ENCODE measurements at places on chromosomes 11 and 22.
A peak's percentile ranks its signal among the peaks of the same experiment; 100 is the strongest.

- DNase-seq, result no peak
Observed at GRCh38 chr22:40107244-40107643, 70.5 kb upstream of the TNRC6B start.

- no peak for DNase-seq
Observed at GRCh38 chr22:25370322-25370721, 150.9 kb downstream of the CRYBB2 start.

DNA sequence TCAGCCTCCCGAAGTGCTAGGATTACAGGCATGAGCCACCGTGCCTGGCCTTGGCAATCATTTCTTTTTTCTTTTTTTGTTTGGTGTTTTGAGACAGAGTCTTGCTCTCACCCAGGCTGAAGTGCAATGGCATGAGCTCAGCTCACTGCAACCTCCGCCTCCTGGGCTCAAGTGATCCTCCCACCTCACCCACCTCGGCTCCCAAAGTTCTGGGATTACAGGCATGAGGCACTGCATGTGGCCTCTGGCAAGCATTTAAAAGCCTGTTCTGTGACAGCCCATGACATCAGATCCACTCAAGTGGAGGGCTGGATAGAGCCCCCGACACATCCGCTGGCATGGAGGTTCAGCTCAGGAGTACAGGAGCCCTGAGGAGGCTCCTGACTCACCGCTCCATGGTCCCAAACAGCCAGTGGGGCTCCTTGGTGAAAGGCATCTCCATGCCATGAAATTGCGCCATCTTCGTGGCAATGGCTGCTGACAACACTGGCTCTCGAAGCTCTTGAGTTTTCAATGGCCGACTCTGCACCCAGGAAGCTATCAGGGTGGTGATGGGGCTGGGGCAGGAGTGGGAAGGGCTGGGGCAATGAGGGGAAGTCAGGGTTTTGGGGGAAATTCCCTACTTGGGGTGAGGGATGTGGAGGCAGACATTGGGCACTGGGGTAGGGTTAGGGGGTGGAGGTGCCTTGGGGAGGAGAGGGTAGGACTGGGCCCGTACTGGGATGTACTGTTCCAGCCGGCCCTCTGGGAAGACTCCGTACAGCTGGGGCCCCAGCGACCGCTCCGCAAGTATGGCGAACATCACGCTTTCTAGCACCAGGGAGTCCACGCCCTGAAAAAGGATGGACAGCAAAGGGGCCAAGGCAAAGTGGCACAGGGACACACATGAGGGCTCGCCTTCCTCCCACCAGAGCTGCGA is 1.4 kb downstream of the CHKB start:
- peak; percentile 64 for DNase-seq

GRCh38 chr11:57307666-57308270 is 17.0 kb downstream of the TNKS1BP1 start:
- DNase-seq, result no peak

- DNase-seq, result no peak
Observed at GRCh38 chr11:86719781-86720463, 47.5 kb upstream of the ME3 start.

GRCh38 chr22:28600546-28601143 is 79.0 kb downstream of the TTC28 start:
- no peak for DNase-seq

- no peak for DNase-seq
Observed at GRCh38 chr11:66077927-66078326, 7.9 kb downstream of the PACS1 start.

DNA sequence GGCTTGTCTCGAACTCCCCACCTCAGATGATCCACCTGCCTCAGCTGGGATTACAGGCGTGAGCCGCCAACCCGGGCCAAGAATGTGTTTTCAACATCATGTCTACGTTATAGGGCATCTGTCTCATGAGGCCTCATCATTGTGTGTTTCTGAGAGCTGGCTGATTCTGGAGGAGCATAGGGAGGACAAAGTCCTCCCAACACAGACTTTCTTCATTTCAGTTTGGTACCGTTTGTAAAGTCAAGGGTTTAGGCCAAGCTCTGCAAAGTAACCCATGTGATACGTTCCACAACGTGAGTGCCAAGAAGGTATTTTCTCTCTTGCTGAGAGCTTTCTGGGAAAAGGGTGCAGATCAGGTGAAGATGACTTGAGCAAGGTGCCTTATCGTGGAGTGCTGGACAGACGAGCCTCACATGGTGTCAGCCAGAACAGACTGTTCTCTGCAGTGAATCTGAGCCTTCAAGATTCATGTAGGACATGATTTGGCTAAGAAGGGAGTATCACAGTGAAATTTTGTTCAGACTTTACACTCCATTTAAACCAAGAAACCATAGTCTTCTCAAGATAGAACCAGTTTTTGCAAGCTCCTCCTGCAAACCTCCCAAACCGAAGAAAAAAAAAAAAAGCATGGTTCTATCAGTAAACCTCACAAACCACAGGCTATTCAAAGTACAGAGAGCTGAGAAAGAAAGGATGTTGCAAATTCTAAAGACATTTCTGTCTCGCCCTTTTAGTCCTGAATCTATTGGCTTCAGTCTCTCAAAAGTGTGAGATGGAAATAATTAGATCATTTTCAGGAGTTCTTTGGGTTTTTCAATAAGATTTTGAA is 71.7 kb downstream of the DBX1 start:
- no peak for DNase-seq

GRCh38 chr11:80838153-80838552 is 1397.3 kb upstream of the TENM4 start:
- DNase-seq, result no peak

GRCh38 chr11:14124886-14125285 is 162.4 kb downstream of the SPON1 start:
- DNase-seq, result no peak

GRCh38 chr22:37951305-37951704 is 2.1 kb downstream of the C22orf23 start:
- no peak for DNase-seq

DNA sequence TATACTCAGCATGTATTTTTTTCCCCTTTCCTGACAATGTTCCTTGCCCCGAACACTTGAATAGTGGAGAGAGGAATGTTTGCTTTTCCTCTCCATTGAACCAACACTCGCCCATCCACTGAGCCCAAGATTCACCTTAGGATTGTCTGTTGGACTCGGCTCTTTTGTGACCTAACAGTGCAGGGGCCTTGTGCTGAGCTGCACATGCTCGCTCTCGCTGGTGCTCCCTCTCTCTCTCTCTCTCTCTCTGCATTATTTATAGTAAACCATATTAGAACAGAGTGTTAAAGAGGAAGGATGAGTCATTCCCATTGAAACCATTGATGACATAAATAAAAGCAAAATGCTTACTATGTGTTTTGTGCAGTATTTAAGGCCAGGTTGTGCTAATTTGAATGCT is 20.7 kb downstream of the ZBTB16 start:
- no peak for DNase-seq

DNA sequence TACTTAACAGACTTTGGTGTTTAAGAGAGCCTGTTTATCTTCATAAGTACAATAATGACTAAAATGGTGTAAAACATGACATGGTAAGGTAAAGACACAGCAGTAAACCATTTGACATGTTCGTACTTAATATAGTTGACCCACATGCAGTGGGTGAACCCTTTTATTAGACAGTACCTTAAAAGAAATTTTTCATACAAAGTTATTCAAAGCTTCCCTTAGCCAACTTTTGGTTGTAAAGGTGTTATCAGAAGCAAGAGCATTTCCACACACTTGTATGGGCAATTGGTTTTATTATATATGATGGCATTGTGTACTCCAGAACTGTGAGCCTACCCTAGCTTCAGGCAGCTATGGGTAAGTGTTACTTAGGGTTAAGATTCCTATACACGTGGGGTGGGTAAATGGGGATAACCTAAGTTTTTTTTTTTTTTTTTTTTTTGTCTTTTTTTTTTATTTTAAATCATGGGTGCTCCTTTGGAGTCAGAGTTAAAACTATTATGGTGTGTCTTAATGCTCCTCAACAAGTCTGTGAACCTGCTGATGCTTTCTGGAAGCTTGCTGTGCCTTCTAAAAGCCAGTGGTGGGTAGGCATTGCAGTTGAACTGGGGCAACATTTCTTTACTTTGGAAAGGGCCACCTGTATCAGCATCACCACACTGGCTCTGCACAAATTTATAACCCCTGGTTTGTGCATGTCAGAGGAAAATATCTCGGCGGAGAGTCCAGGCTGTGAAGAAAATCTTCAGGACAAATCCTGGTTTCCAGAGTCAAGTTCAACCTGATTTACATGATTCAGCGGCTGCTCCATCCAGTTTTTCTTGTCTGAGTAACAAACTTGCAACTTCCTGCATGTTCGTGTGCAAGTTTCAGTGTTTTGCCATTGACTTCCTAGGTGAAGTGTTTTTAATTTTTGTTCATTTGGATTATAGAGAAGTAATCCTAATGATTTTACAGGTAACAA is 3.3 kb downstream of the PCF11 start:
- no peak for DNase-seq

DNA sequence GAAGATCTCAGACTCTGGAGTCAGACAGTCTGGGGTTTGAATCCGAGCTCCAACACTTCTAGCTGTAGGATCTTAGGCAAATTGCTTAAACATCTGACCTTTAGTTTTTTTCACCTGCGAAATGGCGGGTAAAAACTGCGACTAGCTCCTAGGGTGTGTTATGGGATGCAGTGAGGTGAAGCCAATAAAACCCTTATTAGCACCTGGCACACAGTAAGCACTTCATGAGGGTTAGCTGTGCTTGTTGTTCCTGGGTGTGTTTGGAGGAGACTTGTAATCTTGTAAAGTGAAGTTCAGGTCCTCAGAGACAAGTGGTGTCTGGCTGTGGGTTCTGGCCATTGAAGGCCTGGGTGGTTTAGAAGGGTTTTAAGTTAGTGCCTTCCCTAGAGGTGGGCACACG is 68.9 kb downstream of the ZBTB16 start:
- DNase-seq, result no peak

DNA sequence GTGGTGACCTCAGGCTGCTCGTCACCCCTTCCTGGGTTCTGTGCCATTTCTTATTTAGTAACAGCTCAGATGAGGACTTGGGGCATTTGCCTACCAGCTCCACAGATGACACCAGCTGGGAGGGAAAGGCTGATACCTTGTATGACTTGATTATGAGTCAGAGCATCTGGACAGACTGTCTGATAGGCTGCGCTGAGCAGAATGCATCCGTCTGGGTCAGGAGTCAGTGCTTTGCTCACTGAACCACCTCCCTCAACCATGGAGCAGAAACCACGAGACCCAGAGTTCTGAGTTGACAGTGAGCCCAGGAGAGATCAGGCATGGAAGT is 6.8 kb downstream of the ST14 start:
- DNase-seq, result no peak

- no peak for DNase-seq
Observed at GRCh38 chr11:77418155-77418970, 55.5 kb downstream of the PAK1 start.

GRCh38 chr22:36736701-36737320 is 33.3 kb upstream of the CACNG2 start:
- DNase-seq, result peak; percentile 30

DNA sequence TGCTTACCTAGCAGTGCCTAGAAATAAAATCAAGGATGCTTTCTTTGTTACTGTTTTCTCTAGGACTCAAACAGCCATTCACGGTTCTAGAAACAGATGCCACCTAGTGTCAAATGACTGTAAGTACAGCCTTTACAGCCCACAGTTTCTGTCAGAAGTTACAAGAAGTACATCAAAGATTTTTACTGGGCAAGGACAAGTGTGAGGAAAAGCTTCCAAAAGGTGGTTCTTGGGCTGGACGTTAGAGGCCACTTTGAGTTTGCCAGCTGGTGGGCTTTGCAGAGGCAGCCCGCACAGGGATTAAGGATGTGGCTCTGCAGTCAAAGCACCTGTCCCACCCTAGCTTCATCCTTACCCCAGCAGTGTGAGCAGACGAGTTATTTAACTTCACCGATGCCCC is 6.9 kb downstream of the KMT5B start:
- DNase-seq, result no peak

GRCh38 chr11:44229098-44229497 is 80.8 kb downstream of the ALX4 start:
- no peak for DNase-seq

GRCh38 chr11:134841411-134841810 is 429.4 kb upstream of the B3GAT1 start:
- DNase-seq, result no peak

- no peak for DNase-seq
Observed at GRCh38 chr11:120217941-120218694, 7.3 kb downstream of the OAF start.

- DNase-seq, result no peak
Observed at GRCh38 chr11:73761403-73761945, 600 bp upstream of the RAB6A start.

- no peak for DNase-seq
Observed at GRCh38 chr11:44430140-44430539, 120.2 kb upstream of the ALX4 start.

GRCh38 chr11:117037279-117037974 is 60.8 kb downstream of the SIK3 start:
- no peak for DNase-seq

DNA sequence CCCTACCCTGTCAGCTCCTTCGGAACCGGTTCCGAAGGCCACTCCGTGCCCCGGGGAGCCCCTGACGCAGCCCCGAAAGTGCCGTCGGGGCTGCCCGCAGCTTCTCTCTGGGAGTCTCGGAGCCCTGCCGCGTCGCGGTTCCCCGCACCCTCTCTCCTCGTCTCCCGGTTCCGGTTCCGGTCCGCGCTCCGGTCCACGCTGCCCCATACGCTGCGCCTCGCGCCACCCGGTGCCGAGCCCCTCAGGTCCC is 618 bp downstream of the MTA2 start:
- no peak for DNase-seq

- peak; percentile 39 for DNase-seq
Observed at GRCh38 chr22:42065438-42066125, 5.0 kb downstream of the NAGA start.

DNA sequence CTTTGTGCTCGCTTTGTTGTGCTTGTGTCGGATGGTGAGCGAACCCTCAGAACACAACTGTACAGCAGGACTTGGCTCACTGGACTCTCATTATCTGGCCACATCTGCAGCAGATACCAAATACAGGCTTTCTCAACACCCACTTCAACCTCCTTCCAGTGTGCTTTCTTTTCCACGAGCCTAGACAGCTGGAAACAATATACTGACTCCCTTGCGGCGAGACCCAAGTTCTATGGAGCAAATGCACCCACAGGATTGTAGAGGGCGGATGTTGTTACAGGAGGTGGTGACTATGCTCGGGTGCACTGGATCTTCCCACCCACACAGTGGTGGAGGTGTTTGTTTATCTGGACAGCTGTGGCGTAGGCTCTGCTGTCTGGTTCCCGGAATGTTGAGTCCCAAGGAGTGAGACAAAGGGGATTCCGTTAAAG is 204.3 kb downstream of the TENM4 start:
- DNase-seq, result no peak

- DNase-seq, result no peak
Observed at GRCh38 chr22:40043793-40044101, 49.0 kb downstream of the FAM83F start.
